ENCODE measurements at places on chromosomes 5 and 9.
A peak's percentile ranks its signal among the peaks of the same experiment; 100 is the strongest.

DNA sequence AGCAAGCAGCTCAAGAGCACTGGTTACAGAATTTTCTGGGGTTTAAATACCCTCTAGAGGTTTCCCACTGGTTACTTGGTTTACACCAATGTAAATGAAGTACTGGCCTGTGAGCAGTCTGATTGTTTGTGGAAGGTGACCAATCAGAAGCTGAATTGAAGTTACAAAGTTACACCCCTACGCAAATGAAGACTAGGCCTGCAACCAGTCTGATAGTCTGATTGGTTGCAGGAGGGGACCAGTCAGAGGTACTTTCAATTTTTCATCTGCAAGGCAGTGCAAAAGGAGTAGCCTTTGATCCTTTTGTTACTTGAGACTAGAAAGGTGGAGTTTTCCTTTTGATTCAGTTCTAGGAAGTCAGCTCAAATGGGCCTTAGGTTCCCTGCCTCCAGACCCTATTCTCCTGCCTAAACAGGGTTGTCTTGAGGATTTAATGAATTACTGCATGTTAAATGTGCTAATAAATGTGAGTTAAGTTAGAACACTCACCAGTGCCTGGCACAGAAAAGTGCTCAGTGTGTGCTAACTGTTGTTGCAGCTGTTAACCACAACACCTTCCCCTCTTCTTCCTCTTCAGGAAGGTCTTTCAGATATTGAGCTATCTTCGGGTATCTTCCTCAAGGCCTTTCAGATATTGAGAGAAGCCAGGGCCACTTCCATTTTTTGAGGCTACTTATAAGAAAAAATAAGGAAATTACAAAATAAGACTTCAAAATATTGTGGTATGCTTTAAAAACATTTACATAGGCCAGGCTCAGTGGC, 32.1 kb upstream of the CLINT1 start:
- DNase-seq = no peak

GRCh38 chr5:1776831-1777230, 22.8 kb downstream of the MRPL36 start:
- DNase-seq = no peak

DNA sequence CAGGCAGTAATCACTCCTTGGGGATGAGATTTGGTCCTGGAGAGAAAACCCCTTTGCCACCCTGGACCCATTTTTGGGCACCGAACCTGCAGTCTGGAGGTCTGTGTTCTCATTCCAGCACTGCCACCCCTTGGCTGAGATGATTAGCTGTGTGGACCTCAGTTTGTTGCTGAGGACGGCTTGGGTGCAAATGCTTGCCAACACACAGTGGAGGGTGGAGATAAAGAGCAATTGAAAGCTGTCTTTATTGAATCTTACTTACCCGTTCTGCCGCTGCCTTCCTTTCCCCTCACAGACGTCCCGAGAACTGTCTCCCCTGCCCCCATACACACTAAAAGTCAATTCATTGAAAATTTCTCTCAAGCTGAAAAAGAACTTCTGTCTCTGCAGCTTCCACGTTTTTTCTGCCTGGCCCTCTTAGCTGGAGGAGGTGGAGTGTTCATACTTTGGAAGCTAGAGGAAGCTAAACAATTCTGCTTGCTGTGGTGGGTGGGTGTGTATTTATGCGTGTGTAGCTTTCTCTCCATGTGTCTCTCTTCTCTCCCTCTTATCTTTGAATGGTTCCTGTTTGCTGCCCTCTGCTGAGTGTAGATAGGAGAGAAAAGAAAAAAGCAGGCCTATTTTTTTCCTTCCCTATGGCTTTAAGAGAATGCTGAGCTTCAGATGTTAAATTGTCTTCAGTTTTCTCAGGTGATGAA, 6.6 kb downstream of the GALNT10 start:
- DNase-seq = peak; percentile 46

- DNase-seq = no peak
Measured at GRCh38 chr9:129040113-129040643, 3.8 kb downstream of the MIGA2 start.

GRCh38 chr5:173664154-173664526, 47.7 kb upstream of the BOD1 start:
- DNase-seq = no peak

DNA sequence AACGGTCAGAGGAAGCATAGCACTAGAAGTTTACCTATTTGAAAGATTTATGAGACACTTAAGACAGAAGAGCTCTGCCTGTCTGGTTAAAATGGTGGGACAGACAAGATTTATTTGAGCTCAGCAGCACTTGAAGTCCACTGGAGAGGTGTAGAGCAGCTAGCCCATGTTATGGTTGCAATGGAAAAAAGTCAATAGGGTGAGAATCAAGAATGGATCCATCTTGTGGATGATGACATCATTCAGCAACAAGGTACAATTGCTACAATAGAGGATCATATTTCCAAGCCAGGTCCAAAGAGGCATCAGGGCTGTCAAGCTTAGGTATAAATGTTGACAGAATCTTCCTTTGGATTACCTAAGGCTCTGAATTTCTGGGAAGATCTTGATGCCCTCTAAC, 21.1 kb upstream of the ZNF131 start:
- DNase-seq = no peak

GRCh38 chr9:489198-490197, 274.8 kb downstream of the DOCK8 start:
- peak; percentile 80 for DNase-seq

DNA sequence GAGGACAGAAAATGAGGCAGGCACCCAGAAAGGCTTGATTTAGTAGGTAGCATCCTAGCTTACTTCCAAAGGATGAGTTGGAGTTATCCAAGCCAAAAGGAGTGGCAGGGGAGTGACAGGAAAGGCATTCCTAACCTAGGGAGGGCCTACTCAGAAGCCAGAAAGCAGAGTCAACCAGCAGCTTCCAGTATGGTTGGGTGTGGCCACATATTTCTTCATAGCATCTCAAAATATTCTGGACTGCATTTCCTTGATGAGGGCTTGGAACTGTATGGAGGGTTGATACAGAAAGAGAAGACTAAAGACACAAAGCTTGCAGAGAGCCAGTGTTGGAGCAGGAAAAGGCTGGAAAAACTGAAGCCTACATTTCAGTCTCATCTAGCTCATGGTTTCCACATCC, 656.8 kb upstream of the DMAC1 start:
- no peak for DNase-seq

DNA sequence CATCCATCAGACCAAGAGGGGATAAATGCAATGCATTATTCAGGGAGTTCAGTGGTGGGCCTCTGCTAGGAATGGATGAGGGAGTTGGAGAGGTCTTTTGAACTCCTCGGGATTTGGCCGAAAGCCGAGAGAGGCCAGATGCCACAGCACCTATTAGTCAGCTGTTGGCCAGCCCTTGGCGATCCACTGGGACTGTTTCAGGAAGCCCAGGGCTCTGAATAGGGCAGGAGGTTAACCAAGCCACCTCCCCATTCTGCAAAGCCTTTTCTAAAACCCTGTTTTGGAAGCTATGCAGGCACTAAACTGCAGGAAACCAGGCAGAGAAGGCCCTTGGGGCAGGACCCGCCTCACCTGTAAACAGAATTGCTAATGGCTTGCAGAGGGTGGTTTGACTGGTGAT, 37.8 kb downstream of the ASTN2 start:
- no peak for DNase-seq

GRCh38 chr5:116438979-116439554, 135.6 kb downstream of the SEMA6A start:
- no peak for DNase-seq

GRCh38 chr5:159874263-159874662, 42.0 kb upstream of the ADRA1B start:
- DNase-seq = no peak

- peak; percentile 96 for DNase-seq
Measured at GRCh38 chr5:173327948-173328843, at the start of gene STC2. TSS of gene STC2 (minus strand) at chr5:173328414. CDS start at chr5:173328193, 221 bp downstream.

GRCh38 chr9:136626066-136626725, 36.5 kb upstream of the EGFL7 start:
- no peak for DNase-seq

DNA sequence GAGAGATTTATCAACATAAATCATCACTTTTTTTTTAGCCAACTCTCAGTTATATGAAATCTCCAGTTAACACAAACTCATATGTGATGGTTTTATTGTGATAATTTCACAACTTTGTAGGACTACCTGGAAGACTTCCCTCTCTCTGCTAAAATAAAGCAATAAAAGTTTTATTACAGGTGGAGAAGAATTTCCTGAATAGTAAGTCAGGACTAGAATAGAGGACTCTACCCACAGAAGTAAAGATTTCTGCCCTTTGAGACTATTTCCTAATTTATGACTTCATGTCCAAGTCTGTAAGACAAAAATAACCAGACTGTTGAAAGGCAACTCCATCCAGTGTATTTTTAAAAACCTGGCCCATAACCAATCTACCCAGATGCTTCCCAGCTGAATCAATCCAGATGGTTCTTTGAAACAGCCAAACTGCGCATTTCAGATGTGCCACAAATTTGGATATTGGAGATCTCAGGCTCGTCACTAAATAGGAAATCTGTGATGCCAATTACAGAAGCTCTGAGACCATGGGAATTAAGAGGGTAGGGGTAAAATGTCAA, 234.0 kb upstream of the NMUR2 start:
- no peak for DNase-seq

- DNase-seq = no peak
Measured at GRCh38 chr5:181120306-181120705, 10.7 kb downstream of the OR2V1 start.

DNA sequence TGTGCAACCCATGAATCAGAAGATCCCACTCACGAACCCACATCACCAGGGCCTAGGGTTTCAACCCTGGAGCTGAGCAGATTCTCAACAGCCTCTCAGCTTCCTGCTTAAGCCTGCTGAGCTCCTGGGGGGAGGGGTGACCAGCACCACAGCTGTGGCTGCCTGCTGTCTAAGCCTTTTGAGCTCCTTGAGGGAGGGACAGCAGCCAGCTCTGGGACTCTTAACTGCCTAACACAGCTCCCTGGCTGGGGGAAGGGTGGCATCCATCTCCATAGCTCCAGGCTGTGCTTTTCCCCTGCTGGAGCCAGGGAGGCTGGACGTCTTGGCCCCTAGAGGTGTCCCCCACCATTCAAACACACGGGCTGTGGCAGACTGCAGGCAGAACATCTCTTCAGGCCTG, 250.3 kb downstream of the DMAC1 start:
- DNase-seq = no peak

- DNase-seq = peak; percentile 55
Measured at GRCh38 chr9:134099123-134099761, 31.4 kb upstream of the BRD3 start.

DNA sequence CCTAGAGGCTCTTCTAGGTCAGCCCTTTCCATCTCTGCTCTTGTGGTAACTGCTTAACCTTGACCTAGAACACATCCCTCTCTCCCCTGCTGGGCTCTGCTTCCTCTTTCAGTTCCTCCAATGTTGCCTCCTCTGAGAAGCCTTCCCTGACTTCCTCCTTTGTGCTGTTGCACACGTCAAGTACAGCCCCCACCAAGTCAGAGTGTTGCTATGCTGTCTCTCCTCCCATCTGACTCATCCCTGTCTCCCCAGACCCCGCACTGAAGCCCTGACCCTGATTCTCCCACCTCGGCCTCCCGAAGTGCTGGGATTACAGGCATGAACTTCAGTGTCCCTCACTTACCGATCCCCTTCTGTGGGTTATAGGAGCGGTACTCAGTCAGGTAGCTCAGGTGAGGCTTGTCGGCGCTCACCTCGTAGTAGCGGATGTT, 10.4 kb upstream of the TRIM14 start:
- no peak for DNase-seq

DNA sequence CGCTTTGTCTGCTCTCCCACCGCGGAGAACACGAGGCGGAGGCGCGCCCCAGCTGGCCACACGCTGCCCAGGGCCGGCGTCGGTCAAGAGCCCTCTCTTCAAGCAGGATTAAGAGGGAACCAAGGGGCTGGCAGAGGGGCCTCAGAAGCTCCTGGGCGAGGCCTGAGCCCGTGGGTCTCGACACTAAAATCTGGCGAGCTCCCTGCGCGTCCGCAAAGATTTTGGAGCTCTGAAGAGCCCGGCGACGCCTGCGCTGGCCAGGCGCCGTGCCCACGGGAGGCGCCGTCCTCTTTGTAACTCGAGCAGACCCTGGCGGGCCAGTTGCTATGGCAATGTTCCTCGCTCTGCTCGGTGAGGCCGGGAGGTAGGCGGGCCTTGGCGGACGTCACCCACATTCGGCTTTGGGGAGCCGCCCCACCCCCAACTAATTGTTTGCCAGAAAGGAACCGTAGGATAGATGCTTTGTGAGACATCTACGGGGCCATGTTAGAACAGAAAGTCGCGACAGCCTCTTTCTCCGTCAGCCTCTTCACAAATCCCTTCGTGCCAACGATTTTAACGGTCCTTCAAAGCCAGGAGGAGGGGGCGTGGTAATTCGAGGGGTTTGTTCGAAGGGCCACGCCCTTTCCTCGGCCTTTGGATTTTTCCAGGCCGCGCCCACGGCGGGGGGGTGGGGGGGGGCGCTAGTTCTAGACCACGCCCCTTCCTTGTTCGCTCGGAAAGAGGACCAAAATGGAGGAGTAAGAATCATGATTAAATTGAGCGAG, 714 bp upstream of the CNOT8 start:
- DNase-seq = peak; percentile 93

GRCh38 chr5:42583322-42583721, 160.1 kb downstream of the GHR start:
- peak; percentile 64 for DNase-seq

- no peak for DNase-seq
Measured at GRCh38 chr5:114458726-114459125, 96.9 kb downstream of the KCNN2 start.

DNA sequence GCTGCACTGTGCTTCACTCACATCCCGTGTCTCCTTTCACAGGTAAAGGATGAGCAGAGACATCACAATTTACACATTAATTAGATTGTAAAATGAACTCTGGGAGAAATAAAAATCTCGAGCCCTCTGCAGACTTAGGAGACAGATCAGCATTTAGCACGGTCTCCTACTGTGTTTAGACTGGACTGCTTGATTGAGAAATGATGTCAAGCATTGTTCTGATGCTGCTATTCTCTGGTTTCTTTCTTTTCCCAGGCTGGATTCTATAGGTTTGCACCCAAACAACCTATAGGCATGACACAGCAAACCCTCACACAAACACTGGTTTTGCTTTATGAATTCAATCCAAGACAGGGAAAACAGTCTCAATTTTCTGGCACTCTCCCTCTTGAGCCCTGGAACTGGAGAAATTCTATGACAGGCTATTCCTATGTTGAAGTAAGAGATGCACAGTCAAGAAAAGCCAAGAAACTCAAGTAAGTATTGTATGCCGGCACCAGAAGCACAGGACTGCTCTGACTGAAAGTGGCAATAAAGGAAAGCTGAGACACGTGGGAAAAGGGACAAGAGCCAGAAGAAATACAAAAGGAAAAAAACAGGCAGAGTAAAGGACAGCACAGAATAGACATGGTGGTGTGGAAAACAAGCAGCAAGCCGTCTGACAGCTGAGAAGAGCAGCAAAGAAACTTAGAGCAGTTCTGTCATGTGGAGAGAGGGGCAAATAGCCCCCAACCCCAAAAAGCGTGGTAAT, 24.8 kb upstream of the ERAP2 start:
- no peak for DNase-seq

DNA sequence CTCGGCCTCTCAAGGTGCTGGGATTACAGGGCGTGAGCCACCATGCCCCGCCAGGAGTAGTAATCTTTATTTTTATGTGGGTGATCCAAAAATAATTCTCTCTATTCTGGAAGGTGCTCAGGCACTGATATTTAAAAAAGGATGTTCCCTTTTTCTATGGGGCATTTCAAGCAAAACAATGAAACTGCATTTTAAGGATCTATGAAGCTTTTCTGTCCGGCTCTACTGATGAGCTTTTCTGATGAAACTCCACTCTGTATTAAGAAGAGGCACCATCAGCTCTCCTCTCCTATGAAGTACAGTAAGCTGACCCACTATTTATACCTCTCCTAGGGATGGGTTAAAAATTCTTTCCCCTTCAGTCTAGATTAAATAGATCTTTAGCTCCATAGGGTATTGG, 7.4 kb downstream of the ADAM19 start:
- DNase-seq = no peak

- DNase-seq = no peak
Measured at GRCh38 chr9:93321220-93321610, 130.3 kb upstream of the FAM120A start.
